K562 (cell line): ENCODE measurements at places on chromosomes 7 and 10. TPM values are rescaled to one million over a fixed set of nuclear protein-coding genes. Genes with fewer than 3 reads are reported as not detected.

DNA sequence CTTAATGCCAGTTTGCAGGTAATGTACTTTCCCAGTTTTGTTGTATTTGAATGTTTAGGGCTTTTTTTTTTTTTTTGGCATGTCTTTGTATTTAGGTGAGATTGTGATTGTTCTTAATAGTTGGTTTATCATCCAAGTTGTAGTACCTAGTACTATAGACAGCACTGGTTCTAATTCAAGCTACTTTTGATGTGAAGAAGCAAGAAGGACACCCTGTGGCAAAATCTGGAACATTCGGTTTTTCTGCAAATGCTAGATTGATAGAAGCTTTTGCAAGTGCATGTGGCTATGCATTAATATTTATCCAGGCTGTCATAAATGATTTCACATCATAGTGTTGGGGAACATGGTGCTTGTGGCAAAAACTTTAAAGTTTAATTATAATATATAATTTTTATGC is 248.9 kb downstream of the FOXP2 start:
- DNase-seq, result no peak

DNA sequence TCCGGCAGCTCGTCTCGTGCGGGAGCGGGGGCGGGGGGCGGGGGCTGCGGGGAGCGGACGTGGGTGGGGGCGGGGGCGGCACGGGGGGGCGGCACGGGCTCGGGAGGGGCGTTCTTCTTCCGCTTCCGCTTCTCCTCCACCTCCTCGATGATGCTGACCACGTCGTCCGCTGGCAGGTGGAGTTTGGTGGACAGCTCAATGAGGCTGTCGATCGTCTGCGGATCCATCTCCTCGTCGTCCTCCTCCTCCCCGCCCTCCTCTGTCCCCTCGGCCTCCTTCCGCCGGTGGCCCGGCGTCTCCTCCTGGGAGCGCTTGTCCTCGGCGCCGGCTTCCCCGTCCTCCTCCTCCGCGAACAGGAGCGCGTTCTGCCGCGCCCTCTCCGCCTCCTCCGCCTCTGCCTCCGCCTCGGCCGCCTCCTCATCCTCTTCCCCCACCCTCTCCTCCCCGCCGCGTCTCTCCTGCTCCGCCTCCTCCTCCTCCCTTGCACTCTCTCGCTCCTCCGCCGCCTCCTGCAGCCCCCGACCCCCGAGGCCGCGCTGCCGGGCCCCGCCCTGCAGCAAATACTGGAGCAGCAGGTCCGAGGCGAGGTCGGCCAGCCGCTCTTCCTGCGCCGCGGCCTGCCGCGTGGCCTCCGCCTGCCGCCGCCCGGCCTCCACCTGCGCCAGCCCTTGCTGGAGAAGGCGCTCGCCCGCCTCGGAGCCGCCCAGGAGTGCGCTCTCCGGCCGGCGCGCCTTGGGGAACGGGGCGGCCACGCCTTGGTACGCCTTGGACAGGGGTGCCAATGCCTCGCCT is 1.9 kb downstream of the VGF start:
- peak; percentile 78 for DNase-seq

- DNase-seq, result no peak
Measured at GRCh38 chr10:102517553-102517952, 13.8 kb downstream of the SUFU start.

DNA sequence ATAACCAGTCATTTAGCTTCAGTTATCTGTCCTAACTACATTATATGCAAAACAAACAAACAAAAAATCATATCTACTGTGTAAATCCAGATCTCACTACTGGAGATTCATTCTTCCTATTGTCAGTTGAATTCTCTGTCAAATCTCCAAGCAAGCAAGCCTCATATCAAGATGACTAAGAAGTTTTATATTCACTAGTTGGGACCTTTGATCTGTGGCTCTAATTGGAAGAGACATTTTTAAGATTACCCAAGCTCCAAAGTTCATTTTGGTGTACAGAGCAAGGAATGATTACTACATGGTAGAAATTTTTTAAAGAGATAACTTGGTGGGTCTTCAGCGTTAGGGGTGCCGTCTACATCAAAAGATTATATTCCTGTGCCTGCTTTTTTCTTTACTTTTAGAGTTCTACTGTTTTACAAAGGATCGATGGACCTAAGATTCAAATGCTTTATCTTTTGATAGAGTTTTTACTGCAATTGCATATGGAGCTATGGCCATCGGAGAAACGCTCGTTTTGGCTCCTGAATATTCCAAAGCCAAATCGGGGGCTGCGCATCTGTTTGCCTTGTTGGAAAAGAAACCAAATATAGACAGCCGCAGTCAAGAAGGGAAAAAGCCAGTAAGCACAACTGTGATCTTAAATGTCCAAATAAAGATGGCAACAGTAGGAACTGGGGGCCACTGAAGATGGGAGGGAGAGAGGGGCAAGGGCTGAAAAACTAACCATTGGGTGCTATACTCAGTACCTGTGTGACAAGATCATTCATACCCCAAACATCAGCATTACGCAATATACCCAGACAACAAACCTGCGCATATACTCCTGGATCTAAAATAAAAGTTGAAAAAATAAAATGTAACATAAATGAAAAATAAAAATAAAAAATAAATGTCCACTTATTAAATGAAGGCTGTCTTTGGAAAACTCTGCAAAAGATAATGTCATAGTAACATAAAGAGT is 47.9 kb downstream of the SP8 start:
- DNase-seq, result no peak

DNA sequence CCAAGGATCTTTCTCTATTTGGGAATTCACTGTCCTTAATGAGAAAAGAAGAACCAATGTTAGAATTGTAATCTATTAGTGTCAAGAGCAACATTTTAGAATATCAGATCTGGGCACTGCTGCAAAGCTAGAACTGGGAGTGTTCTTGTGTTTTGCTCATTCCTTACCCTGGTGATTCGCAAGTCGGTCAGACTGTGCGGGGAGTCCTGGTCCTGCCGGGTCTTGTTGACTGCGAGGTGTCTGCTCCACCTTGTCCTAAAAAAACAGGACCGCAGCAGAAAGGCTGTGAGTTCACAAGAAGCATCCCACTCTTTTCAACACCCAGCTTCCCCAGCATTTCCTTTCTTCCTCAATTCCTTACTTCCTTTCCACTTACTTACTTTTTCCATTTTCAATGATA is 79.0 kb downstream of the GRB10 start:
- DNase-seq, result no peak

DNA sequence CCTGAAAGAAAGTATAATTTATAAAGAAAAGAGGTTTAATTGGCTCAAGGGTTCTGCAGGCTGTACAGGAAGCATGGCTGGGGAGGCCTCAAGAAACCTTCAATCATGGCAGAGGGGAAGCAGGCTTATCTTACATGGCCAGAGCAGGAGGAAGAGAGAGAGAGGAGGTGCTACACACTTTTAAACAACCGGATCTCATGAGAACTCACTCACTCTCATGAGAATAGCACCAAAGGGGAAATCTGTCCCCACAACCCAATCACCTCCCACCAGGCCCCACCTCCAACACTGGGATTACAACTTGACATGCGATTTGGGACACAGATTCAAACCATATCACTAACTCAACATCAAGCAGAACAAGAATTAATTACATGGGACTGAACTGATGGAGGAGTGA is 6.9 kb upstream of the ZNF485 start:
- DNase-seq, result no peak

GRCh38 chr10:86443936-86444335 is 77.3 kb upstream of the GRID1 start:
- DNase-seq, result no peak

- no peak for DNase-seq
Measured at GRCh38 chr7:117737926-117738325, 135.3 kb downstream of the CTTNBP2 start.

- DNase-seq, result no peak
Measured at GRCh38 chr7:142788303-142789289, 17.8 kb downstream of the PRSS2 start.

DNA sequence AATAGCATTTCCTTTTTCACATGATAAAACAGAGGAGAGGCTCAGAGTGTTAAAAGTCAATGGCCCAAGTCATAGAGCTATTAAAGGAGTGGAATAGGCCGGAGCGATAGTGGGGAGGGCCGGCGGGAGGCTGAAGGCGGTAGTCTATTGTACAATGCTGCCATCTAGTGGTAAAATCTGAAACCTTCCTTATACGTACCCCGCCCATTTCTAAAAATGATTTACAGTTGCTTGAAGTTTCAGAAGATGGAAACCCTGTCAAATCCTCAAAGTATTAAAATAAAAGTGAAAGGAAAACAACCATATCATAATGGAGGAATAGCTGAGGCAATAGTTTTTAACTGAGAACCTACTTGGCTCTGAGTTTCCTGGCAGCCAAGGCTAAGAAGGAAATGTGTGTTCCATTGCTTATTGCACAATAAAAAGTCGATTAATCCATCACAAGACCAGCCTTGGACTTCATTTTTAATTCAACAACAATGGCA is 209.1 kb downstream of the CCSER2 start:
- peak; percentile 89 for DNase-seq

- DNase-seq, result no peak
Measured at GRCh38 chr7:96023387-96023786, 251.0 kb downstream of the DYNC1I1 start.

GRCh38 chr10:71547312-71547711 is 150.6 kb downstream of the CDH23 start:
- peak; percentile 57 for DNase-seq

DNA sequence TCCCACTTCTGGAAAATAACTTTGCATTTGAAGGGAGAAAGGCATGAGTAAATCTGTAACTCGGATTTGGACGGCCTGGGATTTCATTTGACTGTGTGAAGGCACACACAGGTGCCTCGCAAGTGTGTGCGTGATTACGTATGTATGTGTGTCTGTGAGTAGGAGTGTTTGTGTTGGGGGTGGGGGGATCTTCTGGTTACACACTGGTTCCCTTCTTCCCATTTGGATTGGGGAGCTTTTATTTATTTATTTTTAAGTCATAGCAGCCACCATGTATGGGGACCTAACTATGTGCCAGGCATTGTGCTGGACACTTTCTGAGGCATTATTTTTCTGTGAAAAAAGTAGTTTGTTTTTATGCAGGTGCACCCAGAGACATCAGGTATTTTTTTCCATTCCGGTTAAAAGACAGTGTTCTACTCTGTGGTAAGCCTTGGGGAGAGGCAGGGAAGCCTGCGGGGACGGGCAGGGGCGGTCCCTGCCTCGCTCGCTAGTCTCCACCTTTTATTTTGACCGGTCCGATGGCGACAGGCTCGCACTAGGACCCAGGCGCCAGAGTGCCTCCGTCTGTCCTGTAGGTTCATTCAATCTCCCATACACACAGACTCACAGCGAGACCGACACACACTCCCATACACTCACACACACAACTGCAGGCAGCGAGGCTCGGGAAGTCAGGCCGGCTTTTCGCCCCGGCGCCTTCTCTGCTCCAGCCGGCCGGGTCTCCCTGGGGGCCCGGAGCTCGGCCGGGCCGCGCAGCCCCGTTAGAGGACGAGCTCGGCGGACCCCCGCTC is at the start of gene MXI1:
Gene MXI1 (plus strand): TSS at position 595 of the 794 bp plus-strand sequence. CDS start 204 bp downstream, outside the sequence.
- DNase-seq, result peak; percentile 64

DNA sequence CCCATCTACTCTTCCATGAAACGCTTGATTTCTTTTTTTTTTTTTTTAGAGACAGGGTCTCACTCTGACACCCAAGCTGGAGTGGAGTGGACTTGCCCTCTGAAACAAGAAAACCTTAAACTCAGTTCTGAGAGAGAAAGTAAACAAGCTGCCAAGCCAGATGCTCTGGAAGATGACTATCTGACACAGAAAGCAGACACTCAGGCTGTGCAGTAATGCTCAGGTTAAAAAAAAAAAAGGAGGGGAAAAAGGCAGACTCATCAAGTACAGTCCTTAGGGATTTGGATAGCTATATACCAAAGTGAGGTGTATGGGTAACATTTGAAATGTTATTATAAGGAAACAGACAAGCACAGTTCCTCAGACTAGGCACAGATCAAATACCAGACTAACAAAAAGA is 80.5 kb downstream of the IDE start:
- no peak for DNase-seq

GRCh38 chr10:42933448-42934340 is 143.2 kb upstream of the RET start:
- DNase-seq, result no peak

GRCh38 chr7:27547401-27547800 is 115.3 kb downstream of the HIBADH start:
- DNase-seq, result no peak

DNA sequence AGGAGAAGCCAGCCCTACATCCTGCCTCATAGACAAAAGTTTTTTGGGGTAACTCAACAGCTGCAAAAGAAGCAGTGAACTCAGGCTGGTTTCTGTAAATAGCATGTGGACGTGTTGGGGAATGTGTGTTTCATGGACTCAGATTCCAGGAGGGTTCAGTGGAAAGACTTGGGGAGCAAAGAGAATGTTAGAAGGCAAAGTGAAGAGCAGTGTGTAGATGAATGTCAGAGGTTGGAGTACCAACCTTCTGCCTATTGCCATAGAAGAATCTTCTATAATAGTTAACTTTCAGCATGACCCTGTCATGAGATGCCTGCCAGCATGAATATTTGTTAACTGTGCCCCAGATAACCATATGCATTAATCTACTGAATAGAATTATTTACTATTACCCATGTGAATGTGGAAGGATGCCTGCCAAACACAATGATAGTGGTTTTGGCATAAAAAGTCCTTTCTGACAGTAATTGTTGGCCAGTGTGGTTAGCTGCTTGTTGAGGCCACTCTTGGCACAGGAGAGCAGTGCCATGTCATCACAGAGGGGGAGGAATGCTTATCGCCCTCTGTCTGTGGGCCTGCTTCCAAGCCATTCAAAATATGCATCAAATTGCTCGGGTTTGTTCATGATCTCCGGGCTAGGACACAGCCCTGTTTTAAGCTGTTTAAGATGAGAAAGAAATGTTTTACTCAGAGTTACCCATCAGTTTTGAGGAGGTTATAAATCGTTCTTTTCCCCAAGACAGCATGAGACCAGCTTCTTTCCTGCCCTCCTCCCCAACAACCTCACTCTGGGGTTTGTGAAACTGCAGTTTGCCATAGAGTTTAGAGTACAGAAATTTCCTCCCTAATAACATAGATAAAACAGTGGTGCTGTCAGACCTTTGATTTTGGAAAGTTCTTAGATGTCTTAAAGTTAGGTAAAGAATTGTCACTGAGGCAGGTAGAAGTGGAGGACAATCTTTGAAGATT is 165.3 kb downstream of the WNT2 start:
- DNase-seq, result no peak

GNAT3 gene
- not detected in 2 replicates for total RNA-seq

HOXA4 gene
- not detected in 2 replicates for total RNA-seq

LIPK gene
- not detected in 2 replicates for total RNA-seq

EBLN1 gene
- 0.95 and 1.1 TPM in 2 replicates for total RNA-seq

SFXN2 gene
- total RNA-seq, result 20.6 and 23.8 TPM in 2 replicates

RAB19 gene
- 0.31 TPM in 1 of 2 replicates, not detected in the other for total RNA-seq

PRKAR2B gene
- total RNA-seq, result 115 and 129 TPM in 2 replicates

PHYHIPL gene
- total RNA-seq, result not detected in 2 replicates

RPEL1 gene
- total RNA-seq, result 0.07 and 0.09 TPM in 2 replicates

CLEC5A gene
- not detected in 2 replicates for total RNA-seq

LRRC61 gene
- total RNA-seq, result 49.5 and 50.6 TPM in 2 replicates

GFRA1 gene
- 0.04 TPM in 2 replicates for total RNA-seq

DRGX gene
- total RNA-seq, result not detected in 2 replicates

MYO3A gene
- total RNA-seq, result not detected in 2 replicates

TEX36 gene
- total RNA-seq, result not detected in 2 replicates

FGFBP3 gene
- 3.0 TPM in 2 replicates for total RNA-seq

GNGT1 gene
- 0.78 and 0.83 TPM in 2 replicates for total RNA-seq

CTAGE6 gene
- 0.09 and 0.18 TPM in 2 replicates for total RNA-seq

LIPN gene
- not detected in 2 replicates for total RNA-seq

STMP1 gene
- total RNA-seq, result 56.8 and 59.8 TPM in 2 replicates

PGAM2 gene
- not detected in 2 replicates for total RNA-seq

ZNF107 gene
- total RNA-seq, result 7.7 and 7.9 TPM in 2 replicates
